Epithelial cell of esophagus (primary cell): ENCODE measurements at places on chromosomes 3 and 15.

- no peak for DNase-seq
These were observed 206.7 kb upstream of the TBC1D5 start for GRCh38 chr3:17949101-17949500.

GRCh38 chr3:173354124-173354523 is 43.4 kb upstream of the NLGN1 start:
- DNase-seq = no peak

DNA sequence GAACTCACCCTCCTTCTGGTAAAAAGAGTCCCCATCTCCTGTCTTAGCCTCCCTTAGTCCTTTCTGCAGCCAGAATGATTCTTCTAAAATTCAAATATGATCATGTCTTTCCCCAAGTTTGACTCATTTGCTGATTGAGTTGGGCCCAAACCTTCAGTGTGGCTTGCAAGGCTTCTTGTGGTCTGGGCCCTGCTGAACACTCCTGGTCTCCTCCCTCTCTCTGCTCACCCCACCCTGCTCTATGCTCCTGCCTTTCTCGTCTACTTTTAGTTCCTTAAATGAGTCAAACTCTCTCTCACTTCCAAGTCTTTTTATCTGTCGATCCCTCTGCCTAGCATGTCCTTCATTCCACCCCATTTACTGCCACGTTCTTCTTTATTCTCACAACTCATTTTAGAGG is 72.6 kb downstream of the CCR1 start:
- DNase-seq = peak; percentile 40

DNA sequence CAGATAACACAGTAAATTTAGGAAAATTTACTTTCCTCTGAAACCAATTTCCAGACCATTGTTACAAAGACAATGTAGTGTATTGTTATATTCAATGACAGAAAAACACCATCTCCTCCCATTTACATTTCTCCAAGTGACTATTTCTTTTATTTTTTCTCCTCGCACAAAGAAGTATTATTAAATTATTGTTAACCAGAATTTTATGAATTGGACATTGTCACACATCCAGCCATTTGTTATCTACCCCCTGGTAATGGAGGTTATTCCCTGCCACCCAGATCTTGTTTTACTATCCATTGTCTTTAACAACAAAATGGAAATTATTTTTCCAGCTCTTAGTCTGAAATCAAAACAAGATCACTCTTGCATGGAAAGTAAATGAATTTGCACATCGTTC is 511.3 kb downstream of the FGF12 start:
- no peak for DNase-seq

GRCh38 chr3:125965505-125965904 is 3.5 kb upstream of the ROPN1B start:
- DNase-seq = no peak

DNA sequence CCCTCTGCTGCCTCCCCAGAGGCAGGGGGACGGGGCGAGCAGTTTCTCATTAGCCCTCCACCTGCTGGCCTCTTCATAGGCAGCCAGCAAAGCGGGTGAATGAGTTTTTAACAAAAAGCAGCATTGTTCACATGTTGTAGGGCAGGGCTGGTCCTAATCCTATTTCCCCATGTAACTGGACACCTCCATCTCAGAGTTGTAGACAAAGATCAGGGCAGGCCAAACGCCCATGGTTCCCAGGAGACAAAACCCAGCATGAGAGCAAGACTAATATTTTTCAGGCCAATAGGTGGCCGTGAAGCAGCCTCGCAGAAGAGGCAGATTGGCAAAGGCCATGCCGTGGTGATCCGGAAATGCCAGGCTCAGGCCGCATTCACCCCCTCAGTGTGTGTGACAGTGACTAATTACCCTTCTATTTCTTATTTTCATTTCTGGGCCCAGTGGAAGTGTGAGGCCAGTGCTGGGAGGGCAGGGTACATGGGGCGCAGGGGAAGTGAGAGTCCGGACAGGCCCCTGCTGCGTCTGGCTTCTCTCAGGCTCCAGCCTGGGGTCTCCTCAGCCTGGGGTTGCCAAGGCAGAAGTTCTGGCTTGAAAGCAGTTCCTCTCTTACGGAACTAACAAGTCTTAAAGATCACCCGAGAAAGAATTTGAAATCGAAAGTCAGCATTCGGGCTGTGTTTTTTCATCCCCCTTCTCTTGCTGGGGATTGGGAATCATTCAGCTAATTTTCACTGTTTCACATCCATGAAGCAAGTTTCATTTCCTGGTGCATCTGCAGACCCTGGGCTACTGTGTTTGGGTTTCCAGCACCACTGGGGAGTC is 64.8 kb downstream of the BOC start:
- DNase-seq = peak; percentile 33

- peak; percentile 51 for DNase-seq
These were observed 921.0 kb upstream of the ROBO1 start for GRCh38 chr3:80688814-80689213.
